ENCODE measurements at places on chromosomes 11 and 22. TPM values are rescaled to one million over a fixed set of nuclear protein-coding genes. Genes with fewer than 3 reads are reported as not detected.

- no peak overlapping the region for H3K27ac ChIP-seq
- H3K4me1 ChIP-seq, result peaks cover 24% of the 10 kb centered on the region
- no peaks in the 10 kb centered on the region for H3K36me3 ChIP-seq
- no peak for DNase-seq
These were observed 95.7 kb downstream of the SCN3B start for GRCh38 chr11:123558536-123559315.

GRCh38 chr11:58628446-58628845 lies 6.0 kb downstream of the CNTF start:
- H3K4me1 ChIP-seq, result peaks cover 17% of the 10 kb centered on the region
- no peaks in the 10 kb centered on the region for H3K27me3 ChIP-seq
- peaks cover 10% of the 10 kb centered on the region for H3K36me3 ChIP-seq
- DNase-seq, result no peak
- H3K4me3 ChIP-seq, result no peak overlapping the region

GRCh38 chr22:36056980-36057379 lies 28.4 kb upstream of the RBFOX2 start:
- peaks cover 9% of the 10 kb centered on the region for H3K4me1 ChIP-seq
- H3K27me3 ChIP-seq, result no peaks in the 10 kb centered on the region
- no peaks in the 10 kb centered on the region for H3K36me3 ChIP-seq
- no peak overlapping the region for H3K4me3 ChIP-seq
- no peak for DNase-seq

GRCh38 chr11:133501643-133502539 lies 30.4 kb downstream of the OPCML start:
- no peaks in the 10 kb centered on the region for H3K36me3 ChIP-seq
- H3K4me3 ChIP-seq, result no peak overlapping the region
- no peak overlapping the region for H3K27ac ChIP-seq
- no peaks in the 10 kb centered on the region for H3K27me3 ChIP-seq
- no peak for DNase-seq

DNA sequence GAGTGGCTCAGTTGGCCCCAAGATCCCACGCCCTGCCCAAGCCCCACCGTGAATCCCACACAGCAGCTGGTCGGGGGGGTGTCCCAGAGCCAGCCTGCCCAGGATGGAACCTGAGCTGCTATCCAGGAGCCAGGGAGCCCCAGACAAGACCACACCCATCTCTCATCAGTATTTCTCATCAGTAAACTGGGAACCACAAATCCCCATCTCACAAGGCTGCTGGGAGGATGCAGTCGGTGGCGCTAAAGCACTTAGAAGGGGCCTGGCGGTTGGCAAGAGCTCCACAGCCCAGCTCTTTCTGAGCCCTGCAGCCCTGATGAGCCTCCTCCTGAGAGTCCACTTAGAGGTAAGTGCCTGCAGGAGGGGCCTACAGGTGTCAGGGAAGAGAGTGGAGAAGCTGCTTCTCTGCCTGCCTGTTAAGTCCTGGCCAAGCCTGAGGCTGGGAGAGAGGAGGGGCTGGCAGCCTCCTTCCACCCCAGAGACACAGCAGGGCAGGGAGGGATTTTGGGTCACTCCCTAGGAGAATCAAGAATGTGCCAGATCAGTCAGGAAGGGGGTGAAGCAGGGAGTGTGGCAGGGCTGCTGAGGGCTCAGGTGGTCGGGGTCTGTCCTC lies 6.1 kb downstream of the FADS3 start:
- H3K36me3 ChIP-seq, result peaks cover 4% of the 10 kb centered on the region
- no peaks in the 10 kb centered on the region for H3K27me3 ChIP-seq
- H3K4me1 ChIP-seq, result no peaks in the 10 kb centered on the region
- peak overlapping the region; percentile 23 for H3K27ac ChIP-seq

- no peak for DNase-seq
- no peak overlapping the region for H3K4me3 ChIP-seq
- H3K27me3 ChIP-seq, result no peaks in the 10 kb centered on the region
- no peak overlapping the region for H3K27ac ChIP-seq
- H3K36me3 ChIP-seq, result no peaks in the 10 kb centered on the region
These were observed 31.6 kb downstream of the NTM start for GRCh38 chr11:131402040-131402439.

- no peak for DNase-seq
- no peaks in the 10 kb centered on the region for H3K4me1 ChIP-seq
- H3K4me3 ChIP-seq, result no peak overlapping the region
- no peak overlapping the region for H3K27ac ChIP-seq
- no peaks in the 10 kb centered on the region for H3K27me3 ChIP-seq
- H3K36me3 ChIP-seq, result no peaks in the 10 kb centered on the region
These were observed 91.8 kb downstream of the MRTFA start for GRCh38 chr22:40544758-40545157.

DNA sequence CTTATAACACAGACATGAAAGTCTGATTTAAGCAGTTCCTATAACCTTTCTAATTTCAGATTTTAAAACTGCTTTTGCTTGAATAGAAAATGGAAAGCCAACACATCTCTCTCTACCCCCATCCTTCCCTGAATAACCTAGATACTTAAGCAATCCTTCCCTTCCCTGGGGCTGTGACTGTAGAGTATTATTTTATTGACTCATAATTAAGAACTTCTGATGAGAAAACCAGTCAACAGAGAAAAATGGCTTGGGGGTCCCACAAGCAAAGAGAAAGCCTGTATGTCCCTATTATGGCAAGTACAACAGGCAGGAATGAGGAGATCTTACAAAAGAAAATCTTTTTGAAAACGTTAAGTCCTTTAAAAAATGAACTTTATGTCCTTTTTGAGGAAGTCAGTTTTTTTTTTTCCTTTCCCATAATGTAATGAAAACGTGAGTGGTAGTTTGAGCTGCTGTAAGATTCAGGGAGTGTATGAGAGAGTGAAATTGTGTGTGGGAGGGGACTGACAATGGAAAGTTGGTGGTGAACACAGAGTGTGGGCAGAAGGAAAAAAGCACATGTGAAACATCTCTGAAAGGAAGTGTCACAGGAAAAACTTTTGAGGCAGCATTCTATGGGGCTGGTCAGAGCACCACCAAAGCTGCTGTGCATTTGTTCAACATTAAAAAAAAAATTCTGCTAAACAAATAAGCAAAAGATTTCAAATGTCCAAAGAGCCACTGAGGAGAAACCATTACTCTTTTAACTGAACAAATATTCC lies 154.6 kb downstream of the MAML2 start:
- H3K27ac ChIP-seq, result peak overlapping the region; percentile 28
- no peaks in the 10 kb centered on the region for H3K36me3 ChIP-seq
- no peaks in the 10 kb centered on the region for H3K27me3 ChIP-seq
- no peaks in the 10 kb centered on the region for H3K4me1 ChIP-seq

DNA sequence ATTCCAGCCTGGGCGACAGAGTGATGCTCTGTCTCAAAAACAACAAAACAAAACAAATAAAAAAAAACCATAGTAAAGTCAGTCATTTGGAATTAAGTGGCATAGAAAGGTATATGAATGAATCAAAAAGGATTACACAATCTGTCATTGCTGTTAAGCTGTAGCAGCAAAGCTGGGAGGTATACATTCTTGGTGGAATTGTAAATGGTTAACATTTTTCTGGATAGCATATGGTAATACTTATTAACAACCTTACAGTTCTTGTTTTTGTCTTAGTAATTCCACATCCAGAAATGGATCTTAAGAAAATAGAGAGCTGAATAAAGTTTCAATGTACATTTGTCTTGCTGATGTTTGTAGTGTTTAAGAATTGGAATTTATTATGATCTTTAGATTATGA lies 30.0 kb downstream of the DDX10 start:
- no peak overlapping the region for H3K27ac ChIP-seq
- H3K36me3 ChIP-seq, result peaks cover 49% of the 10 kb centered on the region
- H3K4me3 ChIP-seq, result no peak overlapping the region
- no peak for DNase-seq

DNA sequence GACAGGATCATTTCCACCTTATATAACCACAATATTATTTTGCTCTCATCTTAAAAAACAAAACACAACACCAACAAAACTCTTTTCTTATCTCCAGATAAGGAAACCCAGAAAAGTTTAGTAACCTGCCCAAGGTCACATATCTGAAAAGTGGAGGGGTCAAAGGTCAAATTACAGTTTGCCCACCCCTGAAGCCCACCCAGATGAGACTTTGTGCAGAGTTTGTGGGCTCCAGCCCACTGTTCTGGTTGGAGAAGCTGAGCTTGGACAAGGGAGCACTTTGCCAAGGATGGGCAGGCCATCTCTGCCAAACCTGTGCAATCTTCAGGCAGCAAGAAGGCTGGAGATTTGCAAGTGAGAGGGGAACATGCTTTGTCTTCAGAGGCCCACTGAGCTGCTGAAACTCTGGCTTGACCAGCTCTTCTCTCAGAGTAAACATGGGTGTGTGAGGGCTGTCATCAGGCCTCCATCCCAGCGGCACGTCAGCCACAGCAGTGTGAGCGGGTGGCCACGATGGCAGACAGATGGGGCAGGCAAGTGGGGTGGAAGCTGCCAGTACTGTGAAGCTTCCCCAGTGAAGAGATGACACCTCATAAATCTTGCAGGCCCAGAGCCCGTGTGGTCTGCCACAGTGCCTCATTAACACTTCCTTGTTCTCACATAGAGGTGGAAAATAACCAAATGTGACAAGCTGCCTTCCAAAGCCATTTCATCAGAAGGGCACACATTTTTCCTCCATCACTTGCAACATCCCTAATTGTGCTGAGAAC lies 111.8 kb downstream of the CCDC81 start:
- no peak overlapping the region for H3K4me3 ChIP-seq
- H3K4me1 ChIP-seq, result no peaks in the 10 kb centered on the region

GRCh38 chr11:88555018-88555828 lies 217.7 kb upstream of the CTSC start:
- peak; percentile 61 for DNase-seq
- no peaks in the 10 kb centered on the region for H3K4me1 ChIP-seq
- H3K27ac ChIP-seq, result no peak overlapping the region
- H3K27me3 ChIP-seq, result no peaks in the 10 kb centered on the region
- H3K4me3 ChIP-seq, result no peak overlapping the region

- H3K27me3 ChIP-seq, result no peaks in the 10 kb centered on the region
- DNase-seq, result no peak
- H3K36me3 ChIP-seq, result no peaks in the 10 kb centered on the region
- H3K4me3 ChIP-seq, result no peak overlapping the region
These were observed 10.0 kb upstream of the CD5 start for GRCh38 chr11:61092280-61092766.

DNA sequence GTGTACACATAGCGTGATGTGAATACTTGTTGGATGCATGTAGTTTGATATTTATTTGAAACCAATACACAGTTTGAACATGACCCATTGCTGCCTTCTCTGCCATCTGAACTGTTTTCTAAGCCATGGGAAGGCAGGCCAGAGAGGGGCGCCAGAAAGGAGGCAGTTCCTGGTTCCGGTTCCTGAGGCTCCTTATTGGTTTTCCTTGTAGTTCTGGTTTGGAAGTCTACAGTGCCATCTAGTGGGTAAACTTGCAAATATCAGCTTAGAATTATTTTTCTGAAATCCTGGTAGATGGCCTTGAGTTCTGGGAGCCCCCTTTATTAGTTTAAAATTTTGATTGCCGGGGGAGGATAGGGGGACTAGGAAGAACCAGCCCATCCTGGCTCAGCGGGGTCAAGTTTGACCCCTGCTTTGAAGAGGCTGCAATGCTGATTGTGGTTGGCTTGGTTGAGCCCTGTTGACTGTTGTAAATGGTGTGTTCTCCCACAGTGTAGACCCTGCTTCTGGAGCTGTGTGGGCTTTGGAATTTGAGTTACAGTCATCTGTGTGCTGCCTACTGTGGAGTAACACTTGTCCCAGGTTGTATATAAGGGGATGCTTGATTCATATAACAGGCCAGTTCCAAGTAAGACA lies 48.4 kb downstream of the GRAMD1B start:
- H3K27ac ChIP-seq, result no peak overlapping the region
- no peaks in the 10 kb centered on the region for H3K4me1 ChIP-seq
- H3K4me3 ChIP-seq, result no peak overlapping the region
- H3K27me3 ChIP-seq, result no peaks in the 10 kb centered on the region

GRCh38 chr22:50440544-50441249 lies 34.1 kb downstream of the SBF1 start:
- no peak for DNase-seq
- peaks cover 62% of the 10 kb centered on the region for H3K36me3 ChIP-seq
- peaks cover 11% of the 10 kb centered on the region for H3K4me1 ChIP-seq
- H3K27ac ChIP-seq, result no peak overlapping the region
- H3K27me3 ChIP-seq, result no peaks in the 10 kb centered on the region
- no peak overlapping the region for H3K4me3 ChIP-seq

DNA sequence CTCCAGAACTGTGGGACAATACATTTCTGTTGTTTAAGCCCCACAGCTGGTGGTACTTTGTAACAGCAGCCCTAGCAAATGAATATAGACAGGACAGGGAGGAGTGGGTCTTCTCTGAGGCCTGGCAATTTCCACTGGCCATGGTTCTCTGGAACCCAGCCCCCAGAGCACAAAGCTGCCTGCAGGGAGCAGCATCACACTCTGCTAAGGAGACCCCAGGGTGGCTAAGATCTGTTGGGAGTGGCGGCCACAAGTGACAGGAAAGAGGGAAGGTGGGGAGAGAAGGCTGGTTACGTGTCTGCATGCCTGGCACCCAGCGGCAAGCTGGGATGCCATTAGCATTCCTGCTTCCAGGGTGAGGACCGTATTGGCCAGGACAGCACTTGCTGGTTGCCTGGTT lies 211.9 kb downstream of the ST3GAL4 start:
- H3K4me3 ChIP-seq, result no peak overlapping the region
- H3K27ac ChIP-seq, result no peak overlapping the region
- no peaks in the 10 kb centered on the region for H3K27me3 ChIP-seq
- H3K36me3 ChIP-seq, result no peaks in the 10 kb centered on the region
- no peak for DNase-seq
- H3K4me1 ChIP-seq, result no peaks in the 10 kb centered on the region

DNA sequence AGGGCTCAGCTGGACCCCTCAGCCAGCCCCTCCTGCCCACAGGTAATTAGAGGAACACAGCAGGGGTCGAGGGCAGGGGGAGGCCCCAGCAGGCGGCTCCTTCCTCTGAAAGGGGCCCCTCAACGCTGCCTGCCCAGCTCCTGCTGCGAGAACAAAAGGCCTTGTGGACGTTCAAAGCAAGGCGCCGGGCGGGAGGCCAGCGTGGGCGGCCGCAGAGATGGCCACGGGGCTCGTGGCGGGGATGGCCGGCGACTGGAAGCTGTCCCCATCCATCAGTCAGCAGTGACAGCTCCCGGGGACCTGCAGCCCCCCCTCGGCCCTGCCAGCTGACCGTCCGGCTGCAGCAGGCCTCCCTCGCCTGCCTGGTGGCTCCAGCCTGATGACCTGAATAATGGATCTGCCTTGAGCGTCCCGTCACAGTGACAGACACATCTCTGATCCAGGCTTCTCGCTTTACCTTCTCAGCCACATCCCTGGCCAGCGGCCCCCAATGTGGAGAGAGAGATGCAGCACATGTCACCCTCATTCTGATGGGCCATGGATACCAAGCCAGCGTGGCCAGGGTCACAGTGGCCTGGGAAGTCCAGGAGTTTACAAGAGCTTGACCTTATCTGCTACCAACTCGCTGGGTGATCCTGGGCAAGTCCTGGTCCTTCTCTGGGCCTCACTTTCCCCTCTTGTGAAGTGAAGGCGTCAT lies 159.3 kb downstream of the MN1 start:
- no peaks in the 10 kb centered on the region for H3K36me3 ChIP-seq
- peak overlapping the region; percentile 87 for H3K27ac ChIP-seq
- no peak for DNase-seq
- H3K4me3 ChIP-seq, result no peak overlapping the region
- peaks cover 36% of the 10 kb centered on the region for H3K4me1 ChIP-seq

GRCh38 chr11:58641803-58642581 lies 19.5 kb downstream of the CNTF start:
- H3K4me3 ChIP-seq, result no peak overlapping the region
- H3K27ac ChIP-seq, result no peak overlapping the region
- H3K36me3 ChIP-seq, result no peaks in the 10 kb centered on the region
- no peaks in the 10 kb centered on the region for H3K4me1 ChIP-seq

The DPP3 gene
- 8.2 TPM for total RNA-seq

The RASSF10 gene
- 1.2 TPM for total RNA-seq

The PHLDB1 gene
- total RNA-seq, result 105 TPM

The RAG1 gene
- 0.41 TPM for total RNA-seq

The OR8G5 gene
- not detected for total RNA-seq

The CECR2 gene
- total RNA-seq, result 4.0 TPM

The OR5T3 gene
- not detected for total RNA-seq

The GGTLC3 gene
- total RNA-seq, result not detected

The SPTY2D1 gene
- 15.3 TPM for total RNA-seq

Measured in right atrium auricular region (tissue), 2 donors.